ENCODE measurements at places on chromosomes 4 and X. TPM values are rescaled to one million over a fixed set of nuclear protein-coding genes. Genes with fewer than 3 reads are reported as not detected.
A peak's percentile ranks its signal among the peaks of the same experiment; 100 is the strongest.

GRCh38 chrX:135639066-135639780 lies 74.2 kb upstream of the CT45A1 start:
- DNase-seq = no peak

DNA sequence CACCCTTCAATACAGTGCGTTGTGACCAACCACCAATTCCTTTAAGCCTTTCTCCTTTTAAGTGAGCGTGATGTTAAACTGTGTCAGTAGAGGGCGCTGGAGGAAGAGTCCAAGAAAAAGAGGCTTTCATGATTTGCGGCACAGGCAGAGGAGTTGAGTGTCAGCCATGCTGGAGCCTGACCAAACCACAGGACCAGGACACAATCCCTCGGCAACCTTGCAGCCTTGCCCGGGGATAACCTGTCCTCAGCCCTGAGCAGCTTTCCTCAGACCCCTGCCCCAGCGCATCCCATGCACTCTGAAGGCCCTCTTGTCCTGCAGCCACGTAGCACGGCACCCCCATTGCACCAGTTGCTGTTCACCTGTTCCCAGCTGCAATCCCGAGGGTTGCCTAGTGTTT lies 53.5 kb upstream of the SMIM31 start:
- DNase-seq = no peak

GRCh38 chrX:18757956-18758932 lies 50.8 kb downstream of the PPEF1 start:
- no peak for DNase-seq

- peak; percentile 9 for DNase-seq
Measured at GRCh38 chr4:125762537-125762936, 447.8 kb downstream of the FAT4 start.

- no peak for DNase-seq
Measured at GRCh38 chr4:186250760-186251159, 15.2 kb upstream of the F11 start.

DNA sequence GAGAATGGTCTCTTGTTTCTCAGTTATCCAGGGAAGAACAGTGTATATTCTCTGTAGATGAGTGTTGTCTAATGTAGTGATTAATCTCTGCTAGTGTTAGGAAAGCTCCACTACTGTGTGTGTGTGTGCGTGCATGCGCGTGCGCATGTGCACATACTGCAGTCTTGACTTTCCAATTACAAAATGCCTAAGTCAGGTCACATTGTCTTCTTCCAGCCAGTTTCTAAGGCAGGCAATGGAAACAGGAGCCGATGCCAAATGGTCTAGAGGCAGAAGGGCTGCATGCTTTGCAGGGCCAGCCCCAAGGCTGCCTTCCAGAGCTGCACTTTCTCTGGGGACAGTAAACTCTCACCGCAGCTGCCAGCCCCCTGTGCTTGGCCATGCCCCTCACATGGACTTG lies 30.5 kb upstream of the NAP1L5 start:
- no peak for DNase-seq

GRCh38 chrX:112779139-112779538 lies 61.5 kb downstream of the AMOT start:
- DNase-seq = no peak

GRCh38 chrX:15146515-15146914 lies 123.4 kb downstream of the ASB9 start:
- DNase-seq = peak; percentile 17

The SMIM43 gene
- total RNA-seq = 3.5 TPM

DNA sequence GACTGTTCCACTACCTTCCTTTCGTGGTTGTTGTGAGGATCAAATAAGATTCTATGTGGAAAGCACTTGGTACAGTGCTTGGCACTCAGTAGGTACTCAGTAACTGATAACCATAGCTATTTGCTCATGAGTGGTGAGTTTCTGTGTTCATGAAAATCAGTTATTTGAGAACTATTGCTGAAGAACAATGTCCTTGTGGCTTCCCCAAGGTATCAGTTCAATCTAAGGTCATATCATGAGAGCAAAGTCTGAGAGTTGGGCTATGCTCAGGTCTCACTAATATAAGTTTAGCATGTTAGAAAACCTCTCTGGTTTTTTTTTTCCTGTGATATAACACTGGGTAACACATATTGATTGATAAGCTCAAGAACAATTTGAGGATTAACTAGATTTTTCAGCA lies 147.8 kb downstream of the GRIA3 start:
- DNase-seq = no peak

The SNCA gene
- total RNA-seq = not detected

DNA sequence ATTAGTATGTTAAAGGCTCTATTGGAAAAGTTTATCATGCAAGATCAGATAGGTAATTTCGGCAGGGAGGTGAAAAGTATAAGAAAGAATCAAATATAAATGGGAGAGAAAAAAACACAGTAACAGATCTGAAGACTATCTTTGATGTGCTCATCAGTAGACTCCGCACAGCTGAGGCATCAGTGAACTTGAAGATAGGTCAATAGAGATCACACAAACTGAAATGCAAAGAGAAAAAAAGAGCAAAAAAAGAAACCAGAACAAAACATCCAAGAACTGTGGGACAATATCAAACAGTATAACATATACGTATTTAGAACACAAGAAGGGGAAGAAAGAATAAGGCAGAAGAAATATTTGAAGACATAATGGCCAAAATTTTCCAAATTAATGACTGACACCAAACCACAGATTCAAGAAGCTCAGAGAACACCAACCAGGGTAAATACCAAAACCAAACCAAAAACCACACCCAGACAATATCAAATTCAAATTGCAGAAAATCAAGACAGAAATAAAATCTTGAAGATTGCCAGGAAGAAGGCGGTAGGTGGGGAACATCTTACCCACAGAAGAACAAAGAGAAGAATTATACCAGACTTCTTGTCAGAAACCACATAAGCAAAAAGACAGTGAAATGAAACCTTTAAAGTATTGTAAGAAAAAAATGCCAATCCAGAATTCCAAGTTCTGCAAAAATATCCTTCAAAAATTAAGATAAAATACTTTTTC lies 29.1 kb downstream of the PFKFB1 start:
- DNase-seq = no peak

The CDS1 gene
- total RNA-seq = not detected

All from GM23248 (cell line).